ENCODE measurements at places on chromosomes 5 and 9. TPM values are rescaled to one million over a fixed set of nuclear protein-coding genes. Genes with fewer than 3 reads are reported as not detected.

- H3K36me3 ChIP-seq: no peaks in the 10 kb centered on the region
- H3K4me1 ChIP-seq: no peaks in the 10 kb centered on the region
- H3K4me3 ChIP-seq: no peak overlapping the region
- peaks cover 7% of the 10 kb centered on the region for H3K27me3 ChIP-seq
- H3K27ac ChIP-seq: no peak overlapping the region
Observed at GRCh38 chr5:3122985-3123762, 371.7 kb upstream of the IRX2 start.

DNA sequence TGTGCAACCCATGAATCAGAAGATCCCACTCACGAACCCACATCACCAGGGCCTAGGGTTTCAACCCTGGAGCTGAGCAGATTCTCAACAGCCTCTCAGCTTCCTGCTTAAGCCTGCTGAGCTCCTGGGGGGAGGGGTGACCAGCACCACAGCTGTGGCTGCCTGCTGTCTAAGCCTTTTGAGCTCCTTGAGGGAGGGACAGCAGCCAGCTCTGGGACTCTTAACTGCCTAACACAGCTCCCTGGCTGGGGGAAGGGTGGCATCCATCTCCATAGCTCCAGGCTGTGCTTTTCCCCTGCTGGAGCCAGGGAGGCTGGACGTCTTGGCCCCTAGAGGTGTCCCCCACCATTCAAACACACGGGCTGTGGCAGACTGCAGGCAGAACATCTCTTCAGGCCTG is 250.3 kb downstream of the DMAC1 start:
- H3K27me3 ChIP-seq: no peaks in the 10 kb centered on the region
- H3K36me3 ChIP-seq: no peaks in the 10 kb centered on the region
- no peaks in the 10 kb centered on the region for H3K4me1 ChIP-seq
- H3K27ac ChIP-seq: no peak overlapping the region
- no peak for DNase-seq

- H3K4me1 ChIP-seq: no peaks in the 10 kb centered on the region
- no peak overlapping the region for H3K4me3 ChIP-seq
- H3K36me3 ChIP-seq: no peaks in the 10 kb centered on the region
- H3K27me3 ChIP-seq: peaks cover 15% of the 10 kb centered on the region
Observed at GRCh38 chr9:135033487-135033886, 54.0 kb upstream of the OLFM1 start.

DNA sequence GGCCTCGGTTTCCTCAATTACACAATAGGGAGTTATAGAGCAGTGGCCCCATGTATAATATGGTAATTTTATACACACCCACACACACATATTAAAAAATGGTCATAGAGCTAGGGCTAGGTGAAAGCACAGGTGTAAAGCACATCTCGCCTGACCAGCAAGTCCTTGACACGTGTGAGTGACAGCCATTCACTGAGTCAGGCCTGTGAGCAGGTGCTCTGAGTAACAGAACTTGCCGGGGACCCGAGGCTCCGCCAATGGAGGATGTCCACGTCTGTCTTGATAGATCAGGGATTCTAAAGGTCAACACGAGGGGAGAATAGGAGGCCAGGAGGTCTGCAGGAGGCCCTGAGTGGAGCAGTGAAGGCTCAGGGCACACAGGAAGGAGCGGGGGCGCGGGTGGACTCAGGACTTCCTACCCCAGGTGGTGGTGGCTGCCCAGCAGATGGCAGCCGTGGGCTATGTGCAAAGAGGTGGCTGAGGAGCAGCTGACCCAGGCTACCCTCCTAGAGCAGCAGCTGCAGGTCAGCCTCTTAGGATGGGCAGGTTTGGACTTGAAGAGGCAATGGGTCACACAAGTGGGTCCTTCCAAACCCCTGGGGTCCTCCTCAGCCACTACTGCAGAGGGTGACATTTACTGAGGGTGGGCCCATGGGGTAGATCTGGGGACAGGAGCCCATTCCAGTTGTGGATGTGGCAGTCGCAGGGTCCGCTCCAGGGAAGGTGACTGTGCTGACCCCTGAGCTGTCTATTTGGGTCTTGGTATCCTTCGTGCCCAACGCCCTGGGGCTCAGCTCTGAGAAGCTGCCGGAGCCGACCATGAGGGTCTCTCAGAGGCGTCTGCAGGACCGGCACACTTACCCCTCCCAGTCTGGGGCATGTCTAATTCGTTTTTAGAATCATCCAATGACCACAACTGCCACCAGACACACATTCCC is 45.9 kb downstream of the PRRT1B start:
- peaks cover 11% of the 10 kb centered on the region for H3K36me3 ChIP-seq
- H3K27ac ChIP-seq: no peak overlapping the region
- no peaks in the 10 kb centered on the region for H3K27me3 ChIP-seq
- no peak overlapping the region for H3K4me3 ChIP-seq

The UBE2QL1 gene
- 0.44 TPM for total RNA-seq

The C5orf46 gene
- not detected for total RNA-seq

The HMCN2 gene
- 3.8 TPM for total RNA-seq

Data from breast epithelium (tissue), 4 donors.